ENCODE measurements at places on chromosomes 7 and 10. TPM values are rescaled to one million over a fixed set of nuclear protein-coding genes. Genes with fewer than 3 reads are reported as not detected.

ECHDC3 gene
- 95.9 TPM for total RNA-seq

SFTPA1 gene
- not detected for total RNA-seq

CC2D2B gene
- total RNA-seq: 0.95 TPM

OR6B1 gene
- not detected for total RNA-seq

CEP55 gene
- 0.68 TPM for total RNA-seq

ADARB2 gene
- total RNA-seq: 0.07 TPM

SVOPL gene
- not detected for total RNA-seq

RET gene
- 0.12 TPM for total RNA-seq

TACC2 gene
- total RNA-seq: 290 TPM

PRKCQ gene
- total RNA-seq: 0.12 TPM

SPDYE2 gene
- total RNA-seq: not detected

SOSTDC1 gene
- total RNA-seq: 0.14 TPM

ATG9B gene
- not detected for total RNA-seq

SLC29A3 gene
- 6.2 TPM for total RNA-seq

CCL24 gene
- total RNA-seq: not detected

GIMAP6 gene
- total RNA-seq: 24.4 TPM

DNAJC30 gene
- total RNA-seq: 21.1 TPM

C10orf105 gene
- not detected for total RNA-seq

IRF5 gene
- total RNA-seq: 15.4 TPM

GRM3 gene
- not detected for total RNA-seq

ASAH2B gene
- total RNA-seq: 2.4 TPM

UBTD1 gene
- 18.2 TPM for total RNA-seq

PANK1 gene
- total RNA-seq: 24.7 TPM

VDAC2 gene
- total RNA-seq: 456 TPM

GIMAP7 gene
- 20.0 TPM for total RNA-seq

AKR1C4 gene
- not detected for total RNA-seq

PPP1R17 gene
- not detected for total RNA-seq

USP54 gene
- total RNA-seq: 23.6 TPM

WDFY4 gene
- 0.83 TPM for total RNA-seq

SFRP4 gene
- 0.87 TPM for total RNA-seq

CYP26A1 gene
- total RNA-seq: not detected

CYP2C18 gene
- not detected for total RNA-seq

MRLN gene
- total RNA-seq: not detected

VSTM2A gene
- not detected for total RNA-seq

NPVF gene
- not detected for total RNA-seq

SNCG gene
- total RNA-seq: 44.7 TPM

HOXA2 gene
- total RNA-seq: not detected

CPEB3 gene
- total RNA-seq: 10.4 TPM
